ENCODE measurements at places on chromosomes 16 and 17. TPM values are rescaled to one million over a fixed set of nuclear protein-coding genes. Genes with fewer than 3 reads are reported as not detected.

GRCh38 chr16:3490911-3491629 is 4.2 kb downstream of the C16orf90 start:
- H3K27ac ChIP-seq = no peak overlapping the region
- no peaks in the 10 kb centered on the region for H3K4me1 ChIP-seq
- H3K4me3 ChIP-seq = no peak overlapping the region
- H3K36me3 ChIP-seq = peaks cover 2% of the 10 kb centered on the region
- peak; percentile 10 for DNase-seq

DNA sequence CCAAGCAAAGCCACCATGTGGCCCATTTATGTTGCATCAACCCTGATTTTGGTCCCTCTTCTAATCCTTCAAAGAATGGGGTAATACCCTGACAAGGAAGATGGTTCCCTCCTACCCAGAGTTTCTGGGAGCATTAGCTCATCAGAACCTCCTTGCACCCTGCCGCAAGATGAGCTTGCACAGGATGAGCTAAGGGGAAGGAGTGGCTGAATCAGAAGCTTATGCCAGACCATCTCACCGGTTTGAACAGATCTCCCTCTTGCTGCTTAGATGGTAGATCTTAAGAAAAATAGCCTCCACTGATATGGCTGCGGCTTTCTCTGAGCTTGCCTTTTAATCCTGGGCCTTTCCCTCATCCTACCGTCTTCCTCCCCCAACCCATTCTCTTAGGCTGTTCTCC is 175.1 kb downstream of the SOX9 start:
- H3K36me3 ChIP-seq = no peaks in the 10 kb centered on the region
- H3K27me3 ChIP-seq = no peaks in the 10 kb centered on the region
- no peak overlapping the region for H3K4me3 ChIP-seq

GRCh38 chr16:88387941-88388627 is 5.3 kb downstream of the ZNF469 start:
- H3K27me3 ChIP-seq = peaks cover 15% of the 10 kb centered on the region
- H3K36me3 ChIP-seq = no peaks in the 10 kb centered on the region
- H3K27ac ChIP-seq = peak overlapping the region; percentile 91
- DNase-seq = peak; percentile 65
- no peak overlapping the region for H3K4me3 ChIP-seq
- peaks cover 14% of the 10 kb centered on the region for H3K4me1 ChIP-seq

GRCh38 chr17:59327121-59327980 is 4.1 kb upstream of the YPEL2 start:
- DNase-seq = no peak
- no peaks in the 10 kb centered on the region for H3K36me3 ChIP-seq
- no peak overlapping the region for H3K4me3 ChIP-seq
- H3K4me1 ChIP-seq = peaks cover 10% of the 10 kb centered on the region
- no peak overlapping the region for H3K27ac ChIP-seq

- peaks cover 40% of the 10 kb centered on the region for H3K36me3 ChIP-seq
- H3K4me3 ChIP-seq = no peak overlapping the region
Measured at GRCh38 chr17:41869426-41869825, 4.2 kb upstream of the KLHL11 start.

GRCh38 chr17:56175299-56175955 is 22.2 kb downstream of the ANKFN1 start:
- H3K4me1 ChIP-seq = no peaks in the 10 kb centered on the region
- H3K27me3 ChIP-seq = no peaks in the 10 kb centered on the region
- H3K4me3 ChIP-seq = no peak overlapping the region
- H3K36me3 ChIP-seq = no peaks in the 10 kb centered on the region
- no peak for DNase-seq

DNA sequence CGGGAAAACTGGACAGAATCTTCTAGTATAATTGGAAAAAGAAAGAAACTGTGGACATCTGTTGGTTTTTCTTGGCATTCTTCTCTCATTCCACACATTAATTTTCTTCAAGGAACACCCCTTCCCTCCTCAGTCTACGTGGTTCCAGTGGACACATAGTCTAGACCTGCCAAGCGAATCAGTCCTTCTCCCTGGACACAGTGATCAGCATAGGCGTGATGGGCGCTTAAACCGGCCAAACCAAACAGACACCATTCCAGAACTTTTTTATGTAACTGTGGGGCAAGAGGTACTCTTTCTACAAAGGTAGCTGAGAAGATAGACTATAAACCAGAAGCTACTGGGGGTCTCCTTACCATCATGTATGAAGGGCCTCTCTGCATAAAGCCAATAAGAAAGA is 121.8 kb upstream of the COX10 start:
- H3K4me3 ChIP-seq = no peak overlapping the region
- H3K27me3 ChIP-seq = no peaks in the 10 kb centered on the region

DNA sequence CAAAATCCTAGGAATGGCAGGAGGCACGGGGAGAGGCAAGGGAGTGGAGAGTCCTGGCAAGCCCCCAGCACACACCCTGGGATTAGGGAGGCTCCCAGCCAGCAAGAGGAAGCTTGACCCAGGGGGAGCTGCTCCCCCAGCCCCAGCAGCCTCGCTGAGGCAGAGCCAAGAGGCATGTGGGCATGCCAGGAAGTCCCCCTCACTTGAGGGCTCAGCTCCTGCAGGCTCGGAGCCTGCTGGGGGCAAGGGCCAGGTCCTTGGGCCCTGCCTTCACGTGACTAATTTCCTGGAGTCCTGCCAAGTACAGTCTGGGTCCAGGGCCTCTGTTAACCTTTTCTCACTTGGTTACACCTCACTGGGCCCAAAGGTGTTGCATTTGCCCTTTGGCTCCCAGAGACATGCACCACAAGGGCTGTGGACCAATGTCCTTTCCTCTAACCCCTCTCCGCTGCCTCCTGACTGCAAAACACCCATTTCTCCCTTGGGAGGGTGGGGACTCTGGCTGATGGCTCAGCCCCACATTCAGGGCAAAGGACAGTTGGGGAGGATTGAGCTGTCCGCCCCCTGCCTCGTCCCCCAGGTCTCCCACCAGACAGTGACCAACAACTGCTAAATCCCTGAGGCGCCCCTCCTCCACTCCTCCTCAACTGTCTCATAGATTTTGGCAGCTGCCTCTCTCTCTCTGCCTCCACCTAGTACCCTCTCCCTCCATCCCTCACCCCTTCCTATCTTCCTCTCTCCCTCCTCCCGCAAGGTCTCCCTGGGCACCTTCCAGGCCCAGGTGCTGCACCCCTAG is 4.4 kb upstream of the SLC47A2 start:
- H3K27me3 ChIP-seq = no peaks in the 10 kb centered on the region
- no peaks in the 10 kb centered on the region for H3K36me3 ChIP-seq
- no peak overlapping the region for H3K4me3 ChIP-seq
- no peak overlapping the region for H3K27ac ChIP-seq

- H3K27me3 ChIP-seq = no peaks in the 10 kb centered on the region
- no peaks in the 10 kb centered on the region for H3K36me3 ChIP-seq
- peaks cover 9% of the 10 kb centered on the region for H3K4me1 ChIP-seq
- no peak overlapping the region for H3K4me3 ChIP-seq
- DNase-seq = no peak
Measured at GRCh38 chr17:63332286-63332685, 113.8 kb downstream of the CYB561 start.

DNA sequence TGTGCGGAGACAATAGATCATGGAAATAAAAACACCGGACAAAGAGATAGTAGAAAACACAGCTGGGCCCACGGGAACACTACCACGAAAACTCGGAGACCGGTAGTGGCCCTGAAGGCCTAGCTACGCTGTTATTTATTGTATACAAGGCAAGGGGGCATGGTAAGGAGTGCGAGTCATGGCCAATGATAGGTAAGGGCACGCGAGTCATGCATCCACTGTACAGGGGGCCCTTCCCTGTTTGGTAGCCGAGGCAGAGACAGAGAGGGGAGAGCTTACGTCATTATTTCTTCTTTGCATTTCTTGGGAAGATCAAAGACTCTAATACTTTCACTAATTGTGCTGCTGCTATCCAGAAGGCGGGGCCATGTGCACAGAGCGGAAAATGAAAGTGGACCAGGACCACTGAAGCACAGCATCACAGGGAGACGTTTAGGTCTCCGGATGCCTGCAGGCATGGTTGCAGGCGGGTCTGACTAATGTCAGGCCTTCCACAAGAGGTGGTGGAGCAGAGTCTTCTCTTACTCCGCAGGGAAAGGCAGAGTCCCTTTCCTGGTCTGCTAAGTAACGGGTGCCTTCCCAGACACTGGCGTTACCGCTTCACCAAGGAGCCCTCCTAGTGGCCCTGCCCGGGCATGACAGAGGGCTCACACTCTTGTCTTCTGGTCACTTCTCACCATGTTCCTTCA is 74.4 kb upstream of the ARL4D start:
- H3K27me3 ChIP-seq = no peaks in the 10 kb centered on the region
- no peak for DNase-seq
- no peaks in the 10 kb centered on the region for H3K4me1 ChIP-seq
- H3K36me3 ChIP-seq = no peaks in the 10 kb centered on the region

DNA sequence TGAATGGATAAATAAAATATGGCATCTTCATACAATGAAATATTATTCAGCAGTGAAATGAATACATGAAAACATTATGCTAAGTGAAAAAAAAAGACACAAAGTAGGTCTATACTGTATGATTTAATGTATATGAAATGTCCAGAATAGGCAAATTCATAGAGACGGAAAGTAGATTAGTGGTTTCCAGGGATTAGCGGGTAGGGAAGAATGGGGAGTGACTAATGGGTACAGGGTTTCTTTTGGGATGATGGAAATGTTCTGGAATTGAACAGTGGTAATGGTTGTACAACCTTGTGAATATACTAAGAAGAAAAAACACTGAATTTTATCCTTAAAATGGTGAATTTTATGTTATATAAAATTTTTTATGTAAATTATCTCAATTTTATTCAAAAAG is 8.5 kb upstream of the MYCBPAP start:
- no peak overlapping the region for H3K27ac ChIP-seq
- no peaks in the 10 kb centered on the region for H3K36me3 ChIP-seq
- H3K27me3 ChIP-seq = no peaks in the 10 kb centered on the region
- no peaks in the 10 kb centered on the region for H3K4me1 ChIP-seq
- no peak overlapping the region for H3K4me3 ChIP-seq

- peaks cover 12% of the 10 kb centered on the region for H3K4me1 ChIP-seq
- H3K4me3 ChIP-seq = no peak overlapping the region
- H3K27me3 ChIP-seq = no peaks in the 10 kb centered on the region
- no peak overlapping the region for H3K27ac ChIP-seq
- no peak for DNase-seq
- no peaks in the 10 kb centered on the region for H3K36me3 ChIP-seq
Measured at GRCh38 chr16:50718761-50719400, 23.0 kb upstream of the CYLD start.

DNA sequence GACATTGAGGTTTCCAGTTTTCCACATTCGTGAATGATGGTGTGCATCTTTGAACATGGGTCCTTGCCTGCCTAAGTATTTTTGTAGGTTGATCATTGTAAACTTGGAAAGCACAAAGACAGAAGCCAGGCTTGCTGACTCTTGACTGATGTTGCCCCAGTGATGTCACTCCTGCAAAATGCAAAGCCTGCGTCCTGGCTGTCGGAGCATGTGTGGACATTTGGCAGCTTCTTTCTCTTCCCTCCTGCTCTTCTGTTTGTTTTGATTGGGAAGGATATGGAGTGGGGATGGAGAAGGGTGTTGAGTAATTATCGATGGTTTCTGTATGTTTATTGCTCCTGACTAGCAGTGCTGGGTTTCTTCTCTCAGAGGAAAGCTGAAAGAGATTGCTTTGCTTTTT is 3.2 kb downstream of the NDE1 start:
- no peak overlapping the region for H3K27ac ChIP-seq
- no peaks in the 10 kb centered on the region for H3K27me3 ChIP-seq
- H3K4me1 ChIP-seq = no peaks in the 10 kb centered on the region
- DNase-seq = peak; percentile 75
- H3K4me3 ChIP-seq = no peak overlapping the region
- no peaks in the 10 kb centered on the region for H3K36me3 ChIP-seq

DNA sequence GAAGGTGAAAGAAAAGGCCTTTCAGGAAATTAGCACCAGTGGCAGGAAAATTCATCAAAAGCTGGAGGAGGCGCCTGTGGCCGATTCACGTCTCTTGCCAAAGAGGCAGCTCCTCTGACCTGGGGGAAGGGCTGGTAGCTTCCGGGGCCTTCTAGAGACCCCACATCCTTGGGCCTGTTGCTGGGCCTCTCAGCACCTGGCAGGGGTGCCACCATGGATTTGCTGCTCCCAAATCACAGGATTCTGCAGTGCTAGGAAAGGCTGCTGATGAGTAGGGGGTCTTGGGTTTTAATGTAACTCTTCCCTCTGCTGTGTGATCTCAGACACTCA is 11.6 kb upstream of the CBFB start:
- H3K27me3 ChIP-seq = no peaks in the 10 kb centered on the region
- peaks cover 18% of the 10 kb centered on the region for H3K4me1 ChIP-seq
- H3K36me3 ChIP-seq = no peaks in the 10 kb centered on the region
- no peak for DNase-seq

- no peak overlapping the region for H3K4me3 ChIP-seq
- no peak for DNase-seq
- no peak overlapping the region for H3K27ac ChIP-seq
- H3K4me1 ChIP-seq = no peaks in the 10 kb centered on the region
Measured at GRCh38 chr16:75702242-75702641, 981 bp upstream of the DUXB start.

- no peak for DNase-seq
- no peak overlapping the region for H3K27ac ChIP-seq
- no peaks in the 10 kb centered on the region for H3K36me3 ChIP-seq
- H3K4me3 ChIP-seq = no peak overlapping the region
- no peaks in the 10 kb centered on the region for H3K4me1 ChIP-seq
Measured at GRCh38 chr16:64440421-64440831, 681.4 kb downstream of the CDH11 start.

DNA sequence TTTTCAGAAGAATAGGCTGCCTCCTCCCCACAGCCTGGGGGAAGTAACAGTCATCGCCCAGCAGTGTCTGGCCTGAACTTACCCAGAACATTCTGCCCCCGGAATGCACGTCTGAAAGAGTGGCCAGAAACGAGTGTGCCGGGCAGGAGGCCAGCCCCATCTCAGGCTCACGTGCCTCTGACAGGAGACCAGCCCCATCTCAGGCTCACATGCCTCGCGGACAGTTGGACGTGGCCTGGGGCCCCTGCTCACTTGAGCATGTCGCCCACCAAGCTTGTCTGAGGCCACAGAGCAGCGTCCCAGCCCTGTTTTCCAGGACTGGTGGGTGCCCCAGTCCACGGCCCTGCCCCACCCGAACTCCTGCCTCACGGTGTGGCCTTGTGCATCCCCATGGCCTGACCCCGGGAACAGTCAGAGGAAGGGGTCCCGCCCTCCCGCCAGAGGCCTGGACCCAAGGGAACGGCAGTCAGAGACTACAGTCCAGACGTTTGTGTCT is 16.3 kb upstream of the CDH15 start:
- peak overlapping the region; percentile 12 for H3K27ac ChIP-seq
- H3K27me3 ChIP-seq = peaks cover 6% of the 10 kb centered on the region
- peaks cover 21% of the 10 kb centered on the region for H3K4me1 ChIP-seq
- H3K4me3 ChIP-seq = no peak overlapping the region
- DNase-seq = peak; percentile 87

The WNT9B gene
- 0.15 TPM for total RNA-seq

The CIBAR2 gene
- 49.0 TPM for total RNA-seq

The IRF8 gene
- 36.2 TPM for total RNA-seq

The FOXL1 gene
- 2.0 TPM for total RNA-seq

The TPSG1 gene
- not detected for total RNA-seq

The P2RX1 gene
- 4.6 TPM for total RNA-seq

The TMEM204 gene
- total RNA-seq = 49.2 TPM

The TEKT1 gene
- 24.8 TPM for total RNA-seq

The MT1G gene
- total RNA-seq = 3.5 TPM

The TMUB2 gene
- total RNA-seq = 36.9 TPM

The SNAI3 gene
- 1.1 TPM for total RNA-seq
